Activated B cell treated with CpG ODN at 0.5 μM for 24 hours (primary cell): ENCODE measurements at places on chromosomes 3 and 15. TPM values are rescaled to one million over a fixed set of nuclear protein-coding genes. Genes with fewer than 3 reads are reported as not detected.

- no peak for DNase-seq
Observed at GRCh38 chr3:133695560-133696171, 33.9 kb upstream of the TOPBP1 start.

Gene SH3BP5
- total RNA-seq, result 60.5 and 66.0 TPM in 2 replicates

DNA sequence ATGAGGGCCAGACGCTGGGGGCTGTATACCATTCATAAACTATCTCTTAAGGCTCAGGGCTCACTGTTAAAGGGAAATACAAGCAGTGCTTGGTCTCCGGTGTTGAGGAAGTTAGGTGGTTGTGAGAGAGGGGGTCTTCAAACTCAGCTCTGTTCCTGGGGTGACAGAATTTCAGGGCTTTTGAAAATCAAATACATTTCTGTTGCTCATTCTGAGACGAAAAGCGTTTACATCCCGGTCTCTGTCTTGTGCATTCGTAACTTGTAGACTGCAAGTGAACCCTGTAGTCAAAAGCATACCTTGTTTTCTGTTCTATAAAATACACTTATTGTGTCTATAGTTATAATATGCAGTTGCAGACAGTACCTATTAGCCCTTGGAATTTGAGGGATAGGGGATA is 1.7 kb downstream of the SLCO3A1 start:
- DNase-seq, result no peak

GRCh38 chr3:174859756-174860155 is 622 bp downstream of the NAALADL2 start:
- DNase-seq, result no peak

GRCh38 chr15:42148808-42149492 is 7.5 kb downstream of the PLA2G4F start:
- DNase-seq, result no peak

DNA sequence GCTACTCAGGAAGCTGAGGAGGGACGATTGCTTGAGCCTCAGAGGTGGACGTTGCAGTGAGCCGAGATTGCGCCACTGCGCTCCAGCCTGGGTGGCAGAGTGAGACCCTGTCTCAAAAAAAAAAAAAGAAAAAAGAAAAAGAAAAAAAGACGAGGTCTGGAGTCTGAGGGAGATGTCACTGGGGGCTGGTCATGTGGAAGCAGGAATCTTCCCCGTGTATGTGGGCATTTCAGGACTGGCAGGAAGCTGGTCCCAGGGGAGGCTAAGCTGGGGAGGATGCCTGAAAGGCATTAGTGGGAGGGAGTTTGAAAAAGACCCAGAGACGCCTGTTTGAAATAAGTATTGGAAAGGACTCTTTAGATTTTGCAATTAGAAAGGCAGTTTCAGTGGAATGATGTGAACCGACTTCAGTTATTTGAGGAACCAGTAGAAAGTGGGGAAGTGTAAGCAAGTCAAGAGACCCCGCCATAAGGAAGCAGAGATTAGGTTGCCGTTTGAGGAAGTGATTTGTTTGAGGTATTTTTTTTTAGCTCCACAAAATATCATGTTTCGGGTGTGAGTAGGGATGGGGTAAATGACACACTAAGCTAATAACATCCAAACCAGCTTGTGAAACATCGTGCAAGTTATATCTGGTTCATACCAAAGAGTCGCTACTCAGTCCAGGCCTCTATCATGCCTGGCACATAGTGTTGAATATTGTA is 55.5 kb downstream of the ST6GAL1 start:
- no peak for DNase-seq

- DNase-seq, result no peak
Observed at GRCh38 chr3:54557538-54558428, 370.1 kb downstream of the LRTM1 start.

Gene PDIA3
- 179 and 194 TPM in 2 replicates for total RNA-seq

DNA sequence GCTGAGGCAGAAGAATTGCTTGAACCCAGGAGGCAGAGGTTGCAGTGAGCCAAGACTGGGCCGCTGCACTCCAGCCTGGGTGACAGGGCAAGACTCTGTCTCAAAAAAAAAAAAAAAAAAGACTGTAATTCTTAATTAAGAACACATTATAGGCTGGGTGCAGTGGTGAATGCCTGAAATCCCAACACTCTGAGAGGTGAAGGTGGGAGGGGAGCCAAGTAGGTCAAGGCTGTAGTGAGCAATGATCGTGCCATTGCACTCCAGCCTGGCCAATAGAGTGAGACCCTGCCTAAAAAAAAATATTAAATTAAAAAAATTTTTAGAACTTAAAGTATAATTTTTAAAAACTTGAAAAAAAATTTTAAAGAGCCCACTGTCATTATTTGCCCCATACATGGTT is 13.4 kb upstream of the ARPIN start:
- no peak for DNase-seq

GRCh38 chr3:152841131-152841530 is 6.2 kb downstream of the P2RY1 start:
- no peak for DNase-seq

- DNase-seq, result no peak
Observed at GRCh38 chr3:195551381-195551978, 8.4 kb upstream of the PPP1R2 start.

GRCh38 chr3:174720717-174721116 is 138.4 kb upstream of the NAALADL2 start:
- DNase-seq, result no peak
